ENCODE measurements at places on chromosomes 16 and 17. TPM values are rescaled to one million over a fixed set of nuclear protein-coding genes. Genes with fewer than 3 reads are reported as not detected.

The RCVRN gene
- not detected for total RNA-seq

The KRTAP4-3 gene
- not detected for total RNA-seq

The LRRC37A3 gene
- total RNA-seq = 4.8 TPM

The DOC2B gene
- 0.06 TPM for total RNA-seq

The KCNG4 gene
- not detected for total RNA-seq

The DNAAF1 gene
- total RNA-seq = 0.33 TPM

The SPATA32 gene
- 0.62 TPM for total RNA-seq

The BICDL2 gene
- 0.56 TPM for total RNA-seq

The ABAT gene
- 4.8 TPM for total RNA-seq

The C17orf100 gene
- 1.8 TPM for total RNA-seq

The CCL8 gene
- total RNA-seq = not detected

The SEPTIN1 gene
- total RNA-seq = 162 TPM

The ATP2A1 gene
- total RNA-seq = 2.8 TPM

The EPN3 gene
- total RNA-seq = not detected

The CCNF gene
- 38.8 TPM for total RNA-seq

The WNK4 gene
- total RNA-seq = 0.25 TPM

The ZG16B gene
- 1.6 TPM for total RNA-seq

The METRNL gene
- total RNA-seq = 4.7 TPM

The TMIGD1 gene
- total RNA-seq = not detected

The KRTAP2-2 gene
- not detected for total RNA-seq

The PRR29 gene
- total RNA-seq = 0.36 TPM

The TBC1D3L gene
- 4.7 TPM for total RNA-seq

The MYH1 gene
- total RNA-seq = not detected

The SEC14L5 gene
- total RNA-seq = 0.04 TPM
